Foreskin melanocyte (primary cell): ENCODE measurements at places on chromosomes 1 and 21.
A peak's percentile ranks its signal among the peaks of the same experiment; 100 is the strongest.

- DNase-seq = no peak
These were observed 1600.6 kb downstream of the PLA2G4A start for GRCh38 chr1:188429386-188429785.

- no peak for DNase-seq
These were observed 293.3 kb upstream of the RUNX1 start for GRCh38 chr21:35342440-35342839.

DNA sequence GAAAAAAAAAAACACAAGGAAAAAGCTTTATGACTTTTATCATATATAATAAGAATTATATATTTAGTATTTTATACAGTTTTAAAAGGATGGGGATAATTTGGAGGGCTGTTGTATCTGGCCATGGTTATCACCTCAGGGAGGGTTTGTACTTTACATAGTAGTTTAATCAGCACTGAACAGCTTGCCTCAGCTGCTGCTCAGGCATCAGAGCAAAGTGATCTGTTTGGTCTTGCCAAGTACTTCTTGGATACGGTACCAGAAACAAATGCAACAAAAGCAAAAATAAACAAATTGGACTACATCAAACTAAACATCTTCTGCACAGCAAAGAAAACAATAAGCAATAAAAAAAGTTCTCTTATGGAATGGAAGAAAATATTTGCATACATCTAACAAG is 2.6 kb upstream of the SPTA1 start:
- DNase-seq = no peak

DNA sequence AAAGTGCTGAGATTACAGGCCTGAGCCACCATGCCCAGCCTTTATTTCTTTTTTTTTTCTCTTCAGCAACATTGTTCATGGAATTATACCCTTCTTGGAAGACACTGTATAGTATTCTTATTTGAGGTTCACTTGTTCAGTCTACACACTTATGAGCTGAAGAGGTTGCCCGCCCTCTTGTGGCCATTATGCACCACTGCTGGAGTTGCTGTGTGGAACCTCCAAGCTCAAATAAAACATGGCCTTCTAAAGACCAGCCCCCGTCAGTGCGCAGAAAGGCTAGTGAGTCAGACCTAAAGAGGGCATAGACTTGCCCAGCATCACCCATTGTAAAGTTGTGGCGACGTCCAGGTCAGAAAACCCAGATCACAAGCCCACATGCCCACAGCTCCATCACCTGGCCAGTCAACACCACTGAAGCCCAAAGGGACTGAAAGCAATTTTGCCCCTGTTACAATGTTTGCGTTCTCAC is 20.4 kb downstream of the LURAP1 start:
- DNase-seq = peak; percentile 85

GRCh38 chr1:185281245-185281644 is 35.8 kb downstream of the IVNS1ABP start:
- no peak for DNase-seq

GRCh38 chr1:40855513-40855912 is 6.7 kb downstream of the CITED4 start:
- no peak for DNase-seq

DNA sequence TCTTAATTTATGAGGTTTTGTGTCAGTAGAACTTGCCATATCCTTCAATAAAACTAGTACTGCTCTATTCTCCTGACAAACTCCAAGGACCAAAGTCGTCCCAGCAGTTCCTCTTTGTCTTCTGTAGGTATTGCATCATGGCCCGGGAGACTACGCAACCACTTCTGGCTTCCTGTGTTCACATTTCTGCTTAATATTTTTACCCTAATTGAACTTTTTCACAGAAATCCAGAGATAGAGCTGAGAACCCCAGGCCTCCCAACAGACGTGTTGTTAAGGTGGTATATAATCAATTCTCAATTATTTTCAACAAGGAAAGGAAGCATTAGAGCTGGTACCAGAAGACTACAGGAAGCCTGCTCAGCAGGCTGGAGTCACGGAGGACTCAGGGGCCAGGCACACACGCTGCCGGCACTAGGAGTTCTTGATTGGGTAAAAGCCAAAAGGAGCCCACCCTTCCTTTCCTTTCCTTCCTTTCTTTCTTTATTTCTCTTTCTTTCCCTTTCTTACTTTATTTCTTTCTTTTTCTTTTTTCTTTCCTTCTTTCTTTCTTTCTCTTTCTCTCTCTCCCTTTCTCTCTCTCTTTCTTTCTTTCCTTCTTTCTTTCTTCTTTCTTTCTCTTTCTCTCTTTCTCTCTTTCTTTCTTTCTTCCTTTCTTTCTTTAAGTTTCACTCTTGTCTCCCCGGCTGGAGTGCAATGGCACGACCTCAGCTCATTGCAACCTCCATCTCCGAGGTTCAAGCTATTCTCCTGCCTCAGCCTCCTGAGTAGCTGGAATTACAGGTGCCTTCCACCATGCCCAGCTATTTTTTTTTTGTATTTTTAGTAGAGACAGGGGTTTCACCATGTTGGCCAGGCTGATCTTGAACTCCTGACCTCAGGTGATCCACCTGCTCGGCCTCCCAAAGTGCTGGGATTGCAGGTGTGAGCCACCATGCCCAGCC is 173.7 kb downstream of the ZBTB18 start:
- DNase-seq = no peak

GRCh38 chr1:12255913-12256312 is 26.1 kb downstream of the VPS13D start:
- DNase-seq = no peak

DNA sequence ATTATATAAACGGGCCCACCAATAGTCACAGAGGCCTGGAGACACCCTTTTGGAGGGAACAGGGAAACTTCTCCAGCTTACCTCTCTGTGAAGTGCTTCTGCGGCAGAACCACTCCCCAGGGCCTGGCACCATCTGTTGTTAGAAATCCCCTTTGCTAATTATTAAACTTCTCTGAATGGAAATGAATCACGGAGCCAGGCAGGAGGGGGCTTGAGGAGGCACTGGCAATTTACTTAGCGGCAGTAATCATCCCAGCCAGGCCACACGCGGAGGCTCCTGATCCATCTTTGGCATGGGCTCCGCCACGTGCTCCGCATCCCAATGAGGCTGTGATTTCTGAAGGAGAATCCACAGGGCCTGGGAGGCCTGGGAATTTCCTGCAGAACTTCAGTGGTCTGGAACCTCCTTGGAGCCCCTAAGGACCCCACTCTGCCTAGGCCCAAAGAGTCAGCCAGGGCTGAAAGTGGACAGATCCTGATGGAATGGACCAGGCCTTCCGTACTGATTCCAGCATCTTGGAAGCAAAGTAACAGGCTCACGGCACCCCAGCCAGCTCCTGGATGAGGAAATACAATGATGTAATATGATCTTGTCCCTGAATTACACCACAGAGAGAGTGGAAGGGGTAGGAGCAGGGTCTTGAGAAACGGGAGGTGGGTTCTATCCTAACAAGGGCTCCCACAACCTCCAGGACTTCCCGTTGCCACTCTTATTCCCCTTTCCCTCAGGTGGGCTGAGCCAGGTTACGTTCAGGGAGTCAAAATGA is 62.3 kb downstream of the GRIK3 start:
- no peak for DNase-seq
